Activated CD8-positive, alpha-beta T cell treated with anti-CD3 and anti-CD28 coated beads for 36 hours (primary cell): ENCODE measurements at places on chromosomes 11 and 22.
A peak's percentile ranks its signal among the peaks of the same experiment; 100 is the strongest.

- H3K4me3 ChIP-seq = no peak overlapping the region
- peaks cover 47% of the 10 kb centered on the region for H3K27me3 ChIP-seq
- no peaks in the 10 kb centered on the region for H3K36me3 ChIP-seq
- no peaks in the 10 kb centered on the region for H3K4me1 ChIP-seq
Measured at GRCh38 chr11:34583818-34584217, 37.1 kb upstream of the EHF start.

- DNase-seq = no peak
- peaks cover 45% of the 10 kb centered on the region for H3K36me3 ChIP-seq
- peaks cover 63% of the 10 kb centered on the region for H3K4me1 ChIP-seq
- no peak overlapping the region for H3K4me3 ChIP-seq
- H3K27me3 ChIP-seq = no peaks in the 10 kb centered on the region
Measured at GRCh38 chr11:96272529-96273222, 70.3 kb downstream of the MAML2 start.

GRCh38 chr11:15146271-15147003, 31.7 kb downstream of the INSC start:
- H3K36me3 ChIP-seq = no peaks in the 10 kb centered on the region
- H3K27me3 ChIP-seq = peaks cover 2% of the 10 kb centered on the region
- no peak overlapping the region for H3K4me3 ChIP-seq

- no peaks in the 10 kb centered on the region for H3K27me3 ChIP-seq
- no peak overlapping the region for H3K4me3 ChIP-seq
- H3K36me3 ChIP-seq = peaks cover 42% of the 10 kb centered on the region
- H3K4me1 ChIP-seq = peaks cover 39% of the 10 kb centered on the region
- peak; percentile 68 for DNase-seq
Measured at GRCh38 chr11:62614275-62614674, 1.2 kb downstream of the ROM1 start.

GRCh38 chr11:17593466-17594245, 46.6 kb downstream of the OTOG start:
- H3K27me3 ChIP-seq = peaks cover 3% of the 10 kb centered on the region
- no peak overlapping the region for H3K4me3 ChIP-seq
- no peak for DNase-seq
- no peaks in the 10 kb centered on the region for H3K4me1 ChIP-seq
- H3K36me3 ChIP-seq = no peaks in the 10 kb centered on the region

- H3K4me3 ChIP-seq = no peak overlapping the region
- no peak overlapping the region for H3K27ac ChIP-seq
- H3K36me3 ChIP-seq = no peaks in the 10 kb centered on the region
- no peaks in the 10 kb centered on the region for H3K4me1 ChIP-seq
- no peak for DNase-seq
Measured at GRCh38 chr11:75219869-75220268, 20.7 kb upstream of the TPBGL start.

DNA sequence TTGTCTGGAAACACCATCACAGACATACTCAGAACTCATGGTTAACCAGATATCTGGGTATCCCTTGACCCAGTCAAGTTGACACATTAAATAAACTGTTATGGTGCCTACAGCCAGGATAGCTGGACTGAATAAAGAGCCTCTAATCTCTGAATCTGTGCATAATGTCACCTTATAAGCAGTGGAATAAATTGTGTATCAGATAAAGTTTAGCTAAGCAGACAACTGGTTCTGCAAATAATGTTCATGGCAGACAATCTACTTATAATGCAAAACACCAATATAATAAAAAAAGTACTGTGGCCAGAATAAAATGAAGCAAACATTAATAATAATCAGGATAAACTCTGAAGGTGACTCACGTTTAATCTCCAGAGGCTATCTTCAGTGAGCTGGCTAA, 628.5 kb upstream of the FAT3 start:
- no peak overlapping the region for H3K4me3 ChIP-seq
- no peaks in the 10 kb centered on the region for H3K36me3 ChIP-seq
- no peaks in the 10 kb centered on the region for H3K27me3 ChIP-seq

DNA sequence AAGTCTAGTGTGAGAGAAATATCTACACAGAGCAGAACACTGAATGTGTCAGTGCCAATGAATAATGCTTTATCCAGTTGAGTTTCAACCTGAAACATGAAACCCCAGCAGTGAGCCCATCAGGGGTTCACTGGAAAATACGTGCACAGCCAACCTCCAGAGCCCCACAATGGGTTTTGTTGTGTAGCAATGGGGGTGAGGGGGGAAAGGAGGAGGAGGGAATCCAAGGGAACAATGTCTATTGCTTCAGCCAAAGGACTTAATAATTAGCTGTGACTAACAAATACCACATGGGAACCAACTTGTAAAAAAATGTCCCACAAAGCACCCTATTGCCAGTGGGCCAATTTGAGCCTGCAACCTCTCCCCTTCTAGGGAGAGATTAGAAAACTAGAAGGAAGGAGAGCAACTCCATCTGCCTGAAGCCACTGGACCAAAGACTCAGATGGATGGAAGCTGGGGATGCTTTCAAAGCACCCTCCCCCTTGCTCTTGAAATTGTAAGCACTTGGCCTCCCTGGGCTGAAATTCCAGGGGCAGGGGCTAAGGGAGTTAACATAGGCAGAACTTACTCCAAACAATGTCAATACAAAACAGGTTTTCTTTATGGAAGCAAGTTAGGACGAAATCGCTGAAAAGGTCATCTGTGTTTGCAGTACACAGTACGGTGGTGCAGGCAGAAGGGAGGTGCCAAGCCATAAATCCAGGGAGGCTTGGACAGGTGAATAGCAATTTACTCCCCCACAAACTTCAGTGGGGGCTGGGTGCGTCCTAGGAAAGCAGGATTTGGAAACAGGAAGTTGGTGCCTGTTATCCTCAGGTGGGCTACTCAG, 99.8 kb downstream of the ARL14EP start:
- H3K27me3 ChIP-seq = peaks cover 8% of the 10 kb centered on the region
- no peak for DNase-seq
- no peaks in the 10 kb centered on the region for H3K4me1 ChIP-seq
- no peak overlapping the region for H3K27ac ChIP-seq
- no peaks in the 10 kb centered on the region for H3K36me3 ChIP-seq

DNA sequence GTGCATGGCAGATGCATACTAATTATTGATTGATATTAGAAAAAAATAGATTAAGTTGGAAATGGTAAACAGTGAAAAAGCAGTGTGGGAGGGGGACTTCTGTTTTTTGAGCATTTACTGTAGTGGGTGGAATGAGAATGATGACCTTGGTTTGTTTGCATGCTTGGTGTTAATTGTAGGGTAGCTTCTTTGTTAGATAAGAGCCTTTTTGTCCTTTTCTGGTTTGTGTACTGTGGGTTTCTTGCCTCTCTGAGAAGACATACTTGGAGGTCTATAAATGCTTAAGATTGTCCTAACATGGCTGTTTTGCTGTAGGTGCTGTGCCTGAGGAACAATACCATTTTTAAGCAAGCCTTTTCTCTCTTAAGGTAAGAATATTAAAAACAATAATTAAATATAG, 17.0 kb downstream of the MRPL48 start:
- no peaks in the 10 kb centered on the region for H3K27me3 ChIP-seq
- no peak overlapping the region for H3K4me3 ChIP-seq
- H3K36me3 ChIP-seq = peaks cover 18% of the 10 kb centered on the region
- DNase-seq = no peak
- H3K27ac ChIP-seq = no peak overlapping the region

DNA sequence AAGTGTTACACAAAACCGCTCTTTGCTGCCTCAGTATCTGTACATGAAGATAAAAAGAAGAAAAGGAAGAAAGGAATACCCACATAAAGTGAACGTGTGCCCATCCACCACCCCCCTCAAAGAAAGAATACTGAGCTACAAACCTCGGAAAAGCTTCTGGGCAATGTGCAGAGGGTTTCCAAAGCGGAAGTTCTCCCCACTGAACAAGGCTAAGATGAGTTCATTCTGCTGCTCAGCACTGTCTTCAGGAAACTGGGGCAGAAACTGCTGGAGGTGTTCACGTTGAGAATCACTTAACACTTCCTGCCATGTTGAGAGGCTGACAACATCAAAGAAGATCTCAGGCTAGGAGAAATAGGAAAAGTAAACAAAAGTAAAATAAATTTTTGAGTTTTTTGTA, 6.9 kb downstream of the NFRKB start:
- H3K4me3 ChIP-seq = no peak overlapping the region
- no peaks in the 10 kb centered on the region for H3K27me3 ChIP-seq
- H3K4me1 ChIP-seq = peaks cover 30% of the 10 kb centered on the region
- DNase-seq = peak; percentile 12
- H3K27ac ChIP-seq = peak overlapping the region; percentile 79
- peaks cover 66% of the 10 kb centered on the region for H3K36me3 ChIP-seq

GRCh38 chr11:10114593-10115404, 179.2 kb downstream of the SBF2 start:
- DNase-seq = no peak
- no peak overlapping the region for H3K27ac ChIP-seq
- no peak overlapping the region for H3K4me3 ChIP-seq
- H3K4me1 ChIP-seq = peaks cover 3% of the 10 kb centered on the region
- H3K27me3 ChIP-seq = no peaks in the 10 kb centered on the region

GRCh38 chr22:49998718-49999062, 13.9 kb downstream of the IL17REL start:
- H3K4me3 ChIP-seq = no peak overlapping the region
- H3K4me1 ChIP-seq = peaks cover 6% of the 10 kb centered on the region
- H3K27ac ChIP-seq = no peak overlapping the region

GRCh38 chr22:21949569-21949918, 3.1 kb downstream of the PPM1F start:
- no peak overlapping the region for H3K4me3 ChIP-seq
- peaks cover 13% of the 10 kb centered on the region for H3K4me1 ChIP-seq
- H3K36me3 ChIP-seq = peaks cover 3% of the 10 kb centered on the region

- no peaks in the 10 kb centered on the region for H3K36me3 ChIP-seq
- peaks cover 21% of the 10 kb centered on the region for H3K27me3 ChIP-seq
- no peak overlapping the region for H3K27ac ChIP-seq
- H3K4me1 ChIP-seq = peaks cover 2% of the 10 kb centered on the region
- peak; percentile 67 for DNase-seq
- H3K4me3 ChIP-seq = no peak overlapping the region
Measured at GRCh38 chr11:61747192-61747966, 5.1 kb upstream of the MYRF start.

GRCh38 chr11:17528181-17528691, 16.0 kb downstream of the USH1C start:
- H3K4me1 ChIP-seq = no peaks in the 10 kb centered on the region
- H3K27me3 ChIP-seq = peaks cover 7% of the 10 kb centered on the region
- no peak overlapping the region for H3K27ac ChIP-seq
- peak; percentile 70 for DNase-seq
- H3K4me3 ChIP-seq = no peak overlapping the region
- H3K36me3 ChIP-seq = no peaks in the 10 kb centered on the region
